T1000 (cell line): ENCODE measurements at places on chromosomes 1 and 21.

GRCh38 chr21:25501996-25502665 is 105.2 kb downstream of the MRPL39 start:
- no peak for DNase-seq

DNA sequence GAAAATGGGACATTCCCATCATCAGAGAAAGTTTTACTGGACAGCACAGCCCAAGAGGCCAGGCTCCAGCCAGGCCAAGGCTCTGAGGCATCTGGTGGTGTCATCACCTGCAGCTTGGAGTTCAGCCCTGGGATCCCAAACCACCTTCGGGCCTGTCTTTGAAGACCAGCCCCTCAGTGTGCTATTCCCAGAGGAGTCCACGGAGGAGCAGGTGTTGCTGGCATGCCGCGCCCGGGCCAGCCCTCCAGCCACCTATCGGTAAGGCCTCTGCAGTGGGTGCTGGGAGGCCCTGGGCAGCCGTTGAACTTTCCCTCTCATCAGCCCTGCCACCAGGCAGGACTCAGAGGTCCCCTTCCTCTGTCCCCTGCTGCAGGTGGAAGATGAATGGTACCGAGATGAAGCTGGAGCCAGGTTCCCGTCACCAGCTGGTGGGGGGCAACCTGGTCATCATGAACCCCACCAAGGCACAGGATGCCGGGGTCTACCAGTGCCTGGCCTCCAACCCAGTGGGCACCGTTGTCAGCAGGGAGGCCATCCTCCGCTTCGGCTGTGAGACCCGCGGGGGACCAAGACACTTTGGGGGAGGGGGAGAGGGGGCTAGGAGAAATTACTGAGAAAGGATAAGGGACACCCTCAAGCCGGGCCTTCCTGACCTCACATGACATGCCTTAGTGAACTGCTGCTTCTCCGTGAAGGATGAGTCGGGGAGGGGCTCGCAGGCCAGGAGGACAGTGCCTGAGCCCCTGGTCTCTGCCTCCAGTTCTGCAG is 15.0 kb downstream of the CNTN2 start:
- DNase-seq: no peak

DNA sequence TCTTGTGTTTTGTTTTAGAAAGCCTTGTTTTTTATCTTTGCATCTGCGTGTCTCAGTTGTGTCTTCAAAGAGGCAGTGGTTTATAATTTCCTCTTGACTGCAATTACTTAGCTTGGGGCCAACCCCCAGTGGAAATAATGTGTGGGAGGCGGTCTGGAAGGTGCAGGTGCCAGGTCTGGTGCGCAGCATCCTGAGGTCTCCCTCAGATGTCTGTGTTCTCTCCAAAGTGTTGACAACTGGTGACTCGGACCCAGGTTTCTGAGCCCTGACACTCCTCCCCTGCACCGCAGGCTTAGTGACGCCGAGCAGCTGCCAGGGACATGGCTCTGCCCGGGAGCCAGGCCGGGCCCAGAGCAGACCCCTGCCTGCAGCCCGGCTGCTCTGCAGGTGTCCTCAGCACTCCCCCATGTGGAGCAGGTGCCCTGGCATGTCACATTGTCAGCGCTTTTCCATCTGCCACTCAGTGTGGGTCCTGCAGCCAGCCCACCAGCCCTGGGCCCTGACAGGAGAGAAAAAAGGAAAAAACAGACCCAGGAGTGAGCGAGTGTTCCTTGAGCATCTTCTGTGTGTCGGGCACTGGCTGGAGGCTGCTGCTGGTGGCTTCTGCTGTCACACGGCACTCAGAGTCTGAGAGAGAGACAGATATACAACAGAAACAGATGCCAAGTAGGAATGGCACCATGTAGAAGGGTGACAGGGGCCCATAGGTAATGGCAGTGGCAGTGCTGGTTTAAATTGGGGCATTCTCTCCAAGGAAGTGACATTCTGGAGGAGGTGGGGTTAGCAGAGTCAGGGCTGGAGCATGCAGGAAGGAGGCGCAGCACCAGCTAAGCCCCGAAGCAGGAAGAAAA is 24.8 kb upstream of the SELENON start:
- no peak for DNase-seq

DNA sequence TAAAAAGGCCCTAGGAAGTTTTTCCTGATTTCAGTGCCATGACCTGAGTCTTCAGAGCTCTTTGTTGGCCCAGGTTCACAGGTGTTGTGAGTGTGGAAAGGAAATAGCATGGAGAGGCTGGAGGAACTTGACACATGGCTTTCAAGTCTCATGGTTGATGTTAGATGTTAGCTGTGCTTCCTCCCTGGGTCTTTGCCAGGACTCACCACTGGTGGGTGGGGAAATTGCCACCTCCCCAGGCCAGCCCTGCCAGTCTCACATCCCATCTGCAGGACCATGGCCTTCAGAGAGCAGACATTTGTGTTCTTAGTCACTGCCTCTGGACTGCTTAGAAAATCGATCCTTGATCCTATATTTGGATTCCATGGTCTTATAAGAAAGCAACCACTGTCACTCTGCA is 383.2 kb downstream of the DISC1 start:
- no peak for DNase-seq

GRCh38 chr1:207958376-207959139 is 47.6 kb upstream of the CD34 start:
- no peak for DNase-seq

DNA sequence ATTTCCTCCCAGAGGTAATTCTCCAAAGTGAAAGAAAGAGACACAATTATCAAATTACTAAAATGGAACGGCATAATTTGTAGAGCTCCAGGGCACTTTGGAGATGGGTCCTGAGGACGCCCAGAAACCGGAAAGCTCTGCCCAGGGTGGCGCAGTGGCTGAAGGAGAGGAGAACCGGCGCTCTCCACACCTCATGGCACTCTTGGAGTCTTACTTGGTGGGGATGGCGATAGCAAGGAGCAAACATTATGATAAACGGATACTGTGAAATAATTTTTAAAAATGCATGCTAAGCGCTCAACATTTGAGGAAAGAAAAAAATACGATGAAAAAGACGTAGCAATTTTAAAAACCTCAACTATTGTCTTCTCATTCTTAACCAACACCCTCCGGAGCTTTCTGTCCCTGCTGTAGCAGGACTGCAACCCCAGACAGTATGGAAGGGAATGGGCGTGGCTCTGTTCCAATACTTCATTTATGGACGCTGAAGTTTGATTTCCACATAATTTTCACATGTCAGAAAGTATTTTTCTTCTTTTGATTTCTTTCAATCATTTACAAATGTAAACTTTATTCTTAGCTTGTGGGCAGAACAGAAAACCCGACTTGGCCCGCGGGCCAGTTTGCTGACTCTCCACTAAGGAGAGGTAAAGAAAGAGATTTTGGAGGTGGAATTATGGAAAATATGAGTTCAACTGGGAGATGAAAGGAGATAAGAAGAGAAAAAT is 1.1 kb downstream of the S100A11 start:
- no peak for DNase-seq

DNA sequence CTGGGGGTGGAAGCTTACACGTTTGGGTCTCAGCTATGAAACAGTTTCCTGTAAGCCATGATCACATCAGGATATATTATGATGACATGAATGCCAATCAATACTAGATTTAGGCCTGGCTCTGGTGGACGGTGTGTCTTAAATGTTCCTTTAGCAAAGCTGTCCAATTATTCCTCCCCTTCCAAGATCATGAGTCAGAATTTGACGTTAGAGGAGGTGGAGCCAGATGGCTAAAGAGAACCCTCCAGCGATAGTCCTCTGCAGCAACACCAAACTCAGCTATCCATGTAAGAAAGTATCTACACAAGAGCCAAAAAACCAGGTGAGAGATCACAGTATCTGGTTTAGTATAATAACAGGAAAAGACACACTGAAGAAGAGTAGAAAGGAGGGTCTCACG is 47.8 kb downstream of the PACC1 start:
- no peak for DNase-seq

DNA sequence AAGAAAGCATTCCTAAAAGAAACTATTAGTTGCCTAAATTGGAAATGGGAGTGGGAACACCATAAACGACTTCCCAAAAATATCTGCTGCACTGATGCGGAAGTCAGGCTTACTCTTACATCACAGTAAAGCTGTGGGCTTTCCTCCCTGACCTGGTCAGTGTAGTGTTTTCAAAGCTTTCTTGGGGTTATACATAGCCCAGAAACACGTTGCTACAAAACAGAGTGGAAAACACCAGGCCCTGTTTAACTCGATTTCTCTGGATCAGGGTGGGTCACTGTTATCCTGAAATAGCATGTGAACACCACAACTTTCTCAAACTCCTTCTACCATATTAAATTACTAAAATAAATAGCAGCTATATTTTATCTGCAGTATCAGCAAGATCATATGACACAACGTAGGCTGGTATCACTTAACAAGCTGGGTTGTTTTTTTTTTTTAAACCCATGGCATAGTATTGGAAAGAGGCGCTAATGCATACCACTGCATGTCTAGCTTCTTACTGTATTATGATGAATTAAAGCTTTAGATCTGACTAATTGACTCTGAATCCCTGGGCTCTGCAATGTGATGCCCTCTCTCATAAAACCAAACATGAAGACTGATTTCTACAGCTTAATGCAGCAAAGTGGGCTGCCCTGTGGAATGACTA is 184.6 kb downstream of the TGFB2 start:
- DNase-seq: no peak

- DNase-seq: no peak
Measured at GRCh38 chr1:173411835-173412742, 65.0 kb upstream of the PRDX6 start.

DNA sequence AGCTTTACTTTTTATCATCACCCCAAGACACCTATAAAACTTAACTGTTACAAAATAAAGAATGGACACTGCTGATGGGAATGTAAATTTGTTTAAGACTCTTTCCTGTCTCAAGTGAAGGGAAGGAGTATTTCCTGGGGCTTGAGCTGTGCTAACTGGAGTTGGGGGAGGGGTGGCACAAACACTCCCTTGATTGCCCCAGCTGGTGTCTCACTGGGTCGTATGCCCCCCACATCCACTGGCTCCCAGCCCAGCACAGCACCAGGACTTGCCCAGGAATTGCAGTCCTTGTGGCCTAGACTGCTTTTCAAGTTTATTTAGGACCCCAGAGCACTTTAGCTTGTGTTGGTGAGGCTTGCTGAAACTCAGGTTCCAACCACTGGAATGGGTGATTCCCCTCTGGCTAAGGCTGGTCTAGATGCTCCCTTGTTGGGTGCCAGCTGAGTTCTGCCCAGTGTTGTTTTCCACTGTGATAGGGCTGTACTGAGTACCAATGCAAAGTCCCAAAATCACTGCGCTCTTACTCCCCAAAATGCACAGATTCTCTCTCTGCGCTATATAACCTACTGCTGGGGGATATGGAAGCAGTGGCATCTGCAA is 49.1 kb upstream of the DR1 start:
- no peak for DNase-seq

DNA sequence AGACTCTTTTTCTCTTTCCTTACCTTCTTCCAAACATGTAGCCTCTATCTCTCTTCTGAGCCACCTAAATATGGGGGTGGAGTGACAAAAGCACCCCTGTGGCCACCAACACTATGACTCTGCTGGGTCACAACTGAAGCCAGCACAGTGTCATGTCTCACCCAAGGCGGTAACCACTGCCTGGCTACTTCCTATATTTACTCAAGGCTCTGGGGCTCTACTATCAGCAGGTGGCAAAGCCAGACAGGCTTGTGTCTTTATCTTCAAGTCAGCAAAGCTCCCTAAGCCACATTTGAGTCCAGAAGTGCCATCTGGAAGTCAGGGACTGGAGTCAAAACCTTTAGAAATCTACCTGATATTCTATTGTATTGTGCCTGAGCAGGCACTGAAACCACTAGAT is 1515.2 kb downstream of the PLA2G4A start:
- DNase-seq: no peak

- DNase-seq: no peak
Measured at GRCh38 chr1:212938846-212939245, 11.5 kb upstream of the VASH2 start.

DNA sequence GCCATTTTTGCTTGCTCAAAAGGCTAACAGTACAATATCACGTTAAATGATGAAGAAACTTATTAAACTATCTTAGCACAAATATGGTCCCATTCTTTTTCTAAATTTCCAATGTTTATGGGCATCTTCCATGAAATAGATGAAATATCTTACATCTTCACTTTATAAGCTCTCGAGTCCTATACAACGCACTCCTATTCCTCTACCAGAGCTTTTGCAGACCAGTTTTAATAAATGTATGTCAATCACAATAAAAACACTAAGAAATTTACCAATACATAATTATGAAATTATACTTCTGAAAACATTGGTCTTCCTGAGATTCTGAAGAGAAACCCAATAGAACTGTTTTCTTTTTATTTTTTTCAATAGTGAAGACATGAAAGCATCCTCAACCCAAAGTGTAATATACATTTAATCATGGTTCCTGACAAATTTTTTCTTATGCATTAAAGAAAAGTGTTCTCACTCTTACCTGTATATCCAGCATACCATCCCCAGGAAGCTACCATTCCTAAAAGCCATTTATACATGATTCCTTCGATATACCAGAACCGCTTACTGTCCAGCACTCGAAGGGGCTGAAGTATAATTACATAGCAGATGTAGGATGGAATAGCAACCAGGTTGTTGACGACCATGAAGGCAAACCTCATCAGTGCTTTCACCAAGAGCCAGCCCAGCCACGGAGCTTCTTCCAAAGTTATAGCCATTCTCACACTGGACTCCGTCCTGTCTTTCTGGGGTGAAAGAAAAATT is 1.8 kb downstream of the LPGAT1 start:
- DNase-seq: no peak

DNA sequence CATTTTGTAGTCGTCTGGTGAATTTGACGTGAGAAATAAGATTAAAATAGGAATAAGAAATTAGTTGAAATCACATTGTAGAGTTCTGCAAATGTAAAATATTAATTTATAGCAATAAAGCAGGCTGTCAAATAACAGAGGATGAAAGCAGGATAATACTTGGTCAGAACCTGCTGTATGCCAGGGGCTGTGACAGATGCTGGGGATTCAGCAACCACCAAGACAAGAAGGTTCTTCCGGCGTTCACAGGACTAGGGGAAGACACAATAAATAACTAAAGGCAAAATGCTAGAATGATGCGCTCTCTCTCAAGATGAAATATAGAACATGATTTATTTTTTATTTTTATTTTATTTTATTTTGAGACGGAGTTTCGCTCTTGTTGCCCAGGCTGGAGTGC is 6.8 kb upstream of the PARK7 start:
- DNase-seq: no peak

GRCh38 chr1:8866173-8866791 is 12.2 kb downstream of the ENO1 start:
- no peak for DNase-seq
